ENCODE measurements at places on chromosomes 16 and 17.

DNA sequence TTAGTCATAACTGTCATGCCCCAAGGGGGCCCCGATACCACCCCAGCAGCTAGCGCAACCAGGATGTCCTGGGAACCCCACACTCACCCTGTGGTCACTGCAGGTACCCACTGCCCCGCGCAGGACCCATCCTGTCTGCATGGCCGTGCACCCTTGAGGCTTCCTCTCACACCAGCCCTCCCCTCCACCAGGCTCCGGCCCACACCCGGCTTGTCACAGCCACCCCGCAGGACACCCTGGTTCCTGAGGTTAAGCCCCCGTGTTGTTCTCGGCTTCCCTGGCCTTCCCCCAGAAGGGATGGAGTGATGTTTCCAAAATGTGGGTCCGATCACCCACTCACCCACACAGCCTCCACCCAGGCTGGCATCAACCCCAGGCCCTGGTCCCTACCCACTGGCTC lies 7.5 kb downstream of the DNASE1L2 start:
- DNase-seq: no peak

GRCh38 chr17:14784997-14785696 lies 480.0 kb downstream of the PMP22 start:
- DNase-seq: no peak

GRCh38 chr17:50891577-50891989 lies 25.4 kb upstream of the TOB1 start:
- no peak for DNase-seq

- no peak for DNase-seq
These were observed 4.6 kb downstream of the RASD1 start for GRCh38 chr17:17491546-17491988.

- DNase-seq: peak; percentile 36
These were observed 10.5 kb downstream of the NUFIP2 start for GRCh38 chr17:29283496-29283895.

GRCh38 chr17:50517011-50517410 lies 8.8 kb downstream of the MYCBPAP start:
- DNase-seq: peak; percentile 17

- DNase-seq: no peak
These were observed 19.3 kb downstream of the DCAKD start for GRCh38 chr17:45032174-45032541.

GRCh38 chr17:59004338-59005111 lies 102.2 kb downstream of the TRIM37 start:
- peak; percentile 74 for DNase-seq

- no peak for DNase-seq
These were observed 37.9 kb upstream of the LRRC75A start for GRCh38 chr17:16529906-16530305.

DNA sequence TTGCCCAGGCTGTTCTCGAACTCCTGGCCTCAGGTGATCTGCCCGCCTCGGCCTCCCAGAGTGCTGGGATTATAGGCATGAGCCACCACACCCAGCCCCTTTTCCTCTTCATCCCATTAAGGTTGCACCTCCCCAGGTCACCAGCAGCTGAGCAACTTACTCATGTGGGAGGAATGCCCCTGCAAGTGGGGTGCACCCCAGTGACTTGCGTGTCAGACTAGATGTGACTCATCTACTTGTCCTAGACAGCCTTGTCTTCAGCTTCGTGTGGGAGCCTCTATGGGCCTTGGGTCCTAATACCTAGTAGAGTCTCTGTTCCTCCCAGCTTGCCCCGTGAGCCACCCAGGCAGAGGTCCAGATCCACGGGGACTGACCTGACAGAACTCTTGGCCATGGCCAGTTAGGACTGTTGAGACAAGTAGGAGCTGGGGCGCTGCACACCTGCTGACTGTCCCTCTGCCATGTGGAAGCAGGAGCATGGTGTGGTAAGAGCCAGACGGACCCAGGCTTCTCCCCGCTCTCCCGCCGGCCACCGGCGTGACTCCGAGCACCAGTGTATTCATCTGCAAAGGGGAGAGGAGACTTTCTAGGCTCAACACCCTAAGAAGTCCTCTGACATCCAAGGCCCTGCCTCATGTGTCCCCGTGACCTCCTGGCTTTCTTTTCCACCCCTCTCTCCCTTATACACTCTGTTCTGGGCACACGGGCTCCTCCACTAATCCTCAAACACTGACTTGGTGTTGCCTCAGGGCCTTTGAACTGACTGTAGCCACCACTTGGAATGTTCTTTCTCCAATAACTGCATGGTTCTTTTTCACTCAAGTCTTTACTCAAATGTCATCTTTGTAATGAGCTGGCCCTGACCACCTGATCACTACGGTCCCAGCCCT lies 11.6 kb upstream of the CBX4 start:
- DNase-seq: peak; percentile 97

DNA sequence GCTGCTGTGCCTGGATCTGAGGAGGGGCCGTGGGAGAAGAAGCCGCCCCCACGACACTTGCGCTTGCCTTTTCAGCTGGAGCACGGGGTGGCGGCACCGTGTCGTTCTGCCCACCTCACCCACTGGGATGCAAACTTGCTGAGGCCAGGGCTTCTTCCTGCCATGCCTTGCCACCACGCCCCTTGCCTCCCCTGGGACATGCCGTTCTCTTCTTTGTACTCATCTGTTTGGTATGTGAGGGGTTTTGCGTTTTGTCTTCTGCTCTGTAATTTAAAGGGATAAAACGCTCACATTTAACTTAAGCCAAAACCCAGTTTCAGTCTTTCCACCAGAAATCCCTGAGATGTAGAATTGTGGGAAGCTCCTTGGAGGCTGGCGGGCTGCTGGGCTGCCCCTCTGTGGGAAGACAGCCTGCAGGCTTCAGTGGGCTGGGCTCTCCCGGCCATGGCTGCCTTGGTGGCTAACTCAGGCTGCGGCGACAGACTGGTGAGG lies 180.2 kb downstream of the RPTOR start:
- DNase-seq: peak; percentile 86

DNA sequence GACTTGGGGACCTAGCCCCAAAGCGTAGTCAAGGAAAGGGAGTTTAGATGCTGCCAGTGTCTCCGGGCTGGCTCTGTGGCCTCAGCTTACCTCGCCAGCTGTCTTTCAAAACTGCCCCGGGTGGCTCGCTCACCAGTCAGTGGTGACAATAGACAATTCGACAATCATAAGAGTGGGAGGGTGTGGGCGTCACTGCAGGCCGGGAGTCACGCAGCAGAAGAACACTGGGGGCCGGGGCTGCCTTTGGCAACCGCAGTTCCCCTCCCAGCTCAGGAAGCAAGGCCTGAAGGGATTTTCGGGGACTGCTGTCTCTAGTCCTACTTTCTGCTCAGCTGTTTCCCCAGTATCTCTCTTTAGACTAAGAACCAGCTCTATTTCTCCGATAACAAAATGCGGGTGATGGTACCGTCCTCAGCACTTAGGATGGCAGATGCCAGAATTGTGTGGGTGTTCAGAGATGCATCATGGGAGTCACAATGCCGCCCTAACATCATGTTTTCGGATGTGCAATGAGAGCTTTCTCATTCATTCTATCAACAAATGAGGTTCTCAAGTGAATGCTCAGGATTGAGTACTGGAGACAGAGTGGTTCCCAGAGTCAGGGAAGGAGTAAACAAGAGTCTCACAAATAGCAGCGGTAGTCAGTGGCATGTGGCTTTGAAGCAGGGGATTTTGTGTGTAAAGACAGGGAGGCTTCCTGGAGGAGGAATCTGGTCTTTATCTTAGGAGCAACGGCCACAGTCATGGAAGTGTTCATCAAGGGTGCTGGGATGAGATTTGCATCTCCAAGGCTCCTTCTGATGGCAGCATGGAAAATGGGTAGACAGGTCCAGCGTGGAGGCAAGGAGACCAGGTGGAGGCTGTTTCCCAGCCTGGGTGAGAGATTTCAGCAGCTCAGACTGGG lies 93.1 kb downstream of the ZDHHC7 start:
- DNase-seq: no peak

- no peak for DNase-seq
These were observed 24.1 kb downstream of the ANKFN1 start for GRCh38 chr17:56177361-56177760.

- peak; percentile 78 for DNase-seq
These were observed 18.5 kb downstream of the TOP2A start for GRCh38 chr17:40399185-40399584.

GRCh38 chr17:32914181-32914580 lies 13.8 kb upstream of the TMEM98 start:
- DNase-seq: no peak

- DNase-seq: peak; percentile 28
These were observed 3.0 kb downstream of the IL27 start for GRCh38 chr16:28503470-28504259.

GRCh38 chr16:70160388-70160787 lies 13.2 kb upstream of the CLEC18C start:
- DNase-seq: no peak

DNA sequence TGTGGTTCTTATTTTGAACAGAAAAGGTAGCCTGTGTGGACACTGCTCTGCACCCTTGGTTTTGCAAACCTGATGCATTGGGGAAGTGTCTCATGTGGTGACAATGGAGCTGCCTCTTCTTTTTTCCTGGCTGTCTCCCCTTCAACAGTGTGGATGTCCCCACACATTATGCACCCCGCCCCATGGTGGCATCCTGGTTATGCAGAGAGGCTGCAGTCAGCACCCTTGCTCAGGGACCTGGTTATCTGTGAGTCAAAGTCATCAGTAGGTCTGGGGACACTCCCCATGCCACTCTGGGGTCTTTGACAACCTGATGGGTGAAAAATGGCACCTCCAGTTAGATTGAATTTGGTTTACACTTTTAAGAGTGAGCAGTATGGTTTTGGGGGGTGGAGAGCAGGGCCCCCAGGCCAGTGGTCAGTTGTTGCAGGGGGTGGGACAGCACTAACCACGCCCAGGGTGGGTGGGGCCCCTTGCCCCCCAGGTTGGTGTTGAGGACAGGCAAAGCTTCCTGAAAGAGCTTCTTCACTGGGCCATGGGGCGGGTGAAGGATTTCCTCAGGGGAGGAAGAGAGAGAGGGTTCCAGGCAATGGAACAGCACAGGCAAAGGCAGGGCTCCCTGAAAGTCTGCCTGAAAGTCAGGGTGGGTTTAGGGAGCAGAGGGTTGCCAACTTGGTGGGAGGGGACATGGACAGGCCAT lies 24.6 kb upstream of the KCNJ12 start:
- no peak for DNase-seq

GRCh38 chr16:60907645-60908044 lies 1128.6 kb downstream of the CDH8 start:
- no peak for DNase-seq

DNA sequence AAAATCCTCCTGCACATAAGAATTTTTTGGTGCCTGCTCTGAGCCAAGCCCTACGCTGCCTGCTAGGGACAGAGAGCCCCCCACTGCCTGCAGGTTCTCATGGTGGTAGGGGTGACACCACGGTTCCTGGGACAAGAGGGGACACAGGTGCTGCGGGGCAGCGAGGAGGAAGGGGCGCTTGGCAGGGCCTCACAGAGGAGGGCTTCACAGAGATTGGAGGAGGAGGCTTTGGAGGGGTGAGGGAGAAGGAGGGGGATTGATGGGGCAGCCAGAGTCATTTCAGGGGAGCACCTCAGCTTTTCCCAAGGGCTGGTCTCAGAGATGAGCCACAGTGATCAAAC lies 29.8 kb upstream of the GSG1L start:
- no peak for DNase-seq

DNA sequence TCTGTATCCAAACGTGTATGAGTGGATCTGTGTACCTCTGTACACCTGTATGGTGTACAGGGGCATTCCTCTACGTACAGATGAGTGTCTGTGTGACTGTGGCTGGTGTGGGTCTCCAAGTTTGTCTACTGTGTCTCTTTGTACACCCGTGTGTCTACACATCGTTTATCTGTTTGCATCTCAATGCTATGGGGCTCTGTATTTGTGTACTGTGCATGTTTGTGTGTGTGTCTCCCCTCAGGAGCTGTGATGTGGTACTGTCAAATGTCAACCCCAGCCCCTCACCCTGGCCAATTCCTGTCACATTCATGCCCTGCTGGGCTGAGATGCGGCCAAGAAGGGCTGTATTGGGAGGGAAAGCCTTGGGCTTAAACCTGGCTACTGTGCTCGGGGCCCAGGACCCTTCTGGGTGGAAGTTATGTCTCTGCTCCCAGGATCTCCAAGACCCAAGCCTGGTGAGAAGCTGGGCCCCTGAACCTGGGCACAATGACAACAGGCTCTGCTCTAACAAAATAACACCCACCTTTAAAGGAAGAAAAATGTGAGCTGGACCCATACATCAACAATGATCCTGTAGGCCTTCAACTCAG lies 3.5 kb upstream of the NAGS start:
- DNase-seq: no peak

DNA sequence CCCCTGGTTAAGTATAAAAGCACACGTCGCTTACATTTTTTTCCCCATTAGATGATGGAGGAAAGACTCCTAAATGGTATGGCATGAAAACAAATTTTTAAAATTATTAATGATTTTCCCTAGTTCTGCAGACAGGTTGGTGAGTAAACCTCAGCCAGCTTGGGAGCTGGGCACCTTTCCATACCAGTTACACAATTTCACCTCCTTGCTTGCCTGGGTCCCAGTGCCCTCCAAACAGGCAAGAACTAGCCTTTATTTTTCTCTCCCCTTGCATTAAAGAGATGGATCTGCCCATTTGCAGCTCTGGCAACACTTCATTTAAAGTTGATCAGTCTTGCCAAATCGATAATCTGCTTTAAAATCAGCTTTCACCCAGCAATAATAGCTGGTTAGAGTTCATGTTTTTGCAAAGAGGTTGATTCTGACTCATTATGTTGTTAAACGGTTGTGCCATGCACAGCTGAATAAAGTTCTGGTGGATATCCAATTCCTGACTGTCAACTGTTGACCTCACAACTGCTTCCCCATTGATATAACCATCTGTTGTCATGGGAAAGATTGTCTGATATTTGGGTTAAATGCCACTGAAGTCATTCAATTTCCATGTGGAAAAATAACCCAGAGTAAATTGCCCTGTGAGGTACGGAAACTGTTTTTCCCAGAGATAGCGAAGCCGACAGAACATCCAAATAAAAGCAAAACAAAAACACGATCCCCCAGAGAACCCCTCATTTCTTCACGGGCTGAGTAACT lies 1.3 kb downstream of the C17orf58 start:
- peak; percentile 86 for DNase-seq

DNA sequence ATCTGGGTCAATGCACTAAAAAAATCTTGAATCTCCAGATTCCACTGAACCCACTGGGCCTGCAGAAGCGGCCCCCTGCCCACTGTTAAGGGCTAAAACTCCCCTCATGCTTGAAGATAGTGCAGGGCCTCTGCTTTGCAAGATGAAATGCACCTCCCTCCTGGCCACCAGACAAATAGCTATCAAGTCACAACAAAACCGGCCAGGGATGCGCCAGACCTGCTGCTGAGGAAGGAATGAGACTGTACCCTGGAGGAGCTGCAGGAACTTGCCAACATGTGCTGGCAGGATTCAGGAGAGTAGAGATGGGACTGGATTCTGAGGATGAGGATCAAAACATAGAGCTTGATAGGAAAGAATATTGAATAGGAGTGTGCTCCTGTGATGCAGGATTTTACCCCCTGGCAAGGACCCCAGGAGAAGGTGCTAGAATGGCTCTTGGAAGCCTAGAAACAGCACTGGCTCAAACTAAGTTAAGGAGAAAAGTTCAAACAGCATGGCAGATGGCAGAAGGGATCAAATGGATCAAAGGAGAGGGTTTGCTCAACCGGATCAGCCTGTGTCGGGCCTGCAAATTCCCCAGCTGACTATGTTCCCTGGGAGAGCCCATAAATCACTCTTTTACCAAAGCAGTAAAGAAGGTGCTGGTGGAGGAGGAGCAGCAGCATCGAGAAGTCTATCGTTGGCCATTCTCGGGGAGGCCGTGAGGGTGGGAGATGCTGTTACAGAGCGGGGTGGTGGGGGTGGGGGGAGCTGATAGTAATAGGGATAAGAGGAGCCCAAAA lies 27.2 kb upstream of the XYLT2 start:
- DNase-seq: no peak

Data from ELR (cell line).